GM12865 (cell line): ENCODE measurements at places on chromosomes 4 and X.
A peak's percentile ranks its signal among the peaks of the same experiment; 100 is the strongest.

DNA sequence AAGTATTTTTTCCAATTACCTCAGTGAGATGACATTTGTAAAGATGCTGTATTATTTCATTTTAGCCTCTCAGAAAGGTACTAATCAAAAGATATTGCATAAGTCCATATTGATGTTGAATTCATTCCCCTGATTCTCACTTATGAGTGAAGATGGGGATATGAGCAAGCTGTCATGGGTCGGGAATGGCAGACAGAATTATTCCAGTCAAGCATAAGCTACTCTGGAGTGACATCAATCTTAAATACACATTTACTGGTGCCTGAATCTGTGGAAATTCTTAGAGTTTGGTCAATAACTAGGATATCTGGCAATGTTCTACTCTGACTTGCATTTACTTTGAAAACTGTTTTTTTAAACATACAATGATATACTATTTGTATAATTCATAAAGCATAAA, 283.8 kb upstream of the PCDH7 start:
- no peak for DNase-seq

DNA sequence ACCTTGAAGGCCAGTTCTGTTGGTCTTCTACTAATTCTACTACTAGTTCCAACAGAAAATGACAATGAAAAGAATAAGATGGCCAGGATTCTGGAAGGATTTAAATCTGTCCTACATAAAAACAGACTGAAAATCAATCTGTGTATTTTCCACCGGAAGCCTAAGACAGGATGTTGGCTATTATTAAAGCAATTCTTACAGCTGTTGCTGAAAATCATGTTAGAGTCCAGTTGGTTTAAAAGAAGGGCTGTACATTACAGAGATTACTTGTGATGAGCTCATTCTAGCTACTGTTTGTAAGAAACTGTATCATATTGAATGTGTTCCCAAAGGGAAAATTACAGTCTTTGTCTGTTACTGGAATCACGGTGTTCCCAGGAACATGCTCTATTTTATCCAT, 54.8 kb upstream of the MAGEB16 start:
- no peak for DNase-seq

GRCh38 chr4:71133491-71133890, 140.0 kb downstream of the DCK start:
- no peak for DNase-seq

GRCh38 chrX:146614663-146615478, 194.7 kb upstream of the CXorf51B start:
- no peak for DNase-seq

DNA sequence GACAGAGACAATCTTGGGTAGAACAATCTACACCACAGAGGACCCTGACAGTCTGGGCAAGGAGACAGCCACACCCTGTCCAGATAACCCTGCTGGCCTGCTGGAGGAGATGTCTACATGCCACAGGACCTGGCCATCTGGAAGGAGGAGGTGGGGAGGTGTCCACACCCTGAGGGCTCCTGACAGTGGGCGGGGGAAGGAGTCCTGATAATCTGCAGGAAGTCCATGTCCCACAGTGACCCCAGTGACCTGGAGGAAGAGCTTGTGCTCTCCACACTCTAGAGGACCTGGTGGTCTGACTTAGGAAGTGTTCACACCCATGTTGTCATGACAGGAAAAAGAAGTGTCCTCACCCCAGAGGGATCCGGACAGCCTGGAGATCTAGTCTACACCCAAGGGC, 5.5 kb downstream of the SUV39H1 start:
- DNase-seq = no peak

- no peak for DNase-seq
These were observed 58.7 kb upstream of the GPM6B start for GRCh38 chrX:13875572-13875971.

- no peak for DNase-seq
These were observed 311.0 kb downstream of the CENPC start for GRCh38 chr4:67234296-67234695.

DNA sequence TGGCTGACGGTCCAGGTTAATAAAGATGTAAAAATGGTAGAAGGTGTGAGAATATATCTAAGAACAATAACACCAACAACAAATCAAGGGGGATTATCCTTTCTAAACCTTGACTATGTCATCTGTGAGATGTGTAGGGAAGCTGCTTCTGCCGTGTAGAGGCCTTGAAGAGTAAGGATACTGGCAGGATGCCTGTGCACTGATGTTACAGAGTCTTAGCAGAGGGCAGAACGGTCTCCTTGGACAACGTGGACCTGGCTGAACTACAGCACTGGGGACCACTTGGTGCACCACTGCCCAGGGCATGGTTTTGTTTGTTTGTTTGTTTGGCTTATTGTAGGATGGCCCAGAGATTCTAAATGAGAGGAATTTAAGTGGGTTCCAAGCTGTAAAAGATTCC, 33.5 kb downstream of the GPAT3 start:
- DNase-seq = no peak

DNA sequence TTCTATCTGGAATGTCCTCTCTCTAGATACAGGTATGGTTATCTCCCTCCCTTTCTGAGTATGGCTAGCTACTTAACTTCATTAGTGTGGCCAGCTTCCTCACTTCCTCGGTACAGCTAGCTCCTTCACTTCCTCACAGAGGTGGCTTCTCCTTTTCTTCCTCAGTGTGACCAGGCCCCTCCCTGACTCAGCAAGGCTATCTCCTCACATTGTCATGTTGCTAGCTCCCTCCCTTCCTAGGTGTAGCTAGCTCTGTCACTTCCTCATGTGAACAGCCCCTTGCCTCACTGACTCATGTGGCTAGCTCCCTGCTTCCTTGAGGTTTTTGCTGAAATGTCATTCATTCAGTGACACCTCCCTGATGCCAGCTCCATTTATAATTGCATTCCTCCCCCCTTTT, 67.3 kb upstream of the DDIT4L start:
- DNase-seq = peak; percentile 1

GRCh38 chrX:113741744-113742143, 842.1 kb upstream of the HTR2C start:
- peak; percentile 17 for DNase-seq

DNA sequence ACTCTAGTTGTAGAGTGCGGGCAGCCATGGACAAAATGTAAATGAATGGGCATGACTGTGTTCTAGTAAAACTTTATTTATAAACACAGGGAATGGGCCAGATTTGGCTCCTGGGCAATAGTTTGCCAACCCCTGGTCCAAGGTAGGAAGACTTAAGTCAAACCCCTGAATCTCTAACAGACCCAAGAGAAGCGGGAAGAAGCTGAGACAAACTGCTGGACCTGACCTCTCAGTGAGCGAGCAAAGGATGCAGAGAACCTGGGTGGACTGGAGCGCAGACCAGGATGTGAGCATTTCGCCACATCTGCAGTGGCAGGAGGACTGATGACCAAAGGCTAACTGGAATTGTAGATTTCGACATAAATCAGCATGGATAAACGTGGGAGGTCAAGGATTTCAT, 201.6 kb downstream of the STIM2 start:
- no peak for DNase-seq

DNA sequence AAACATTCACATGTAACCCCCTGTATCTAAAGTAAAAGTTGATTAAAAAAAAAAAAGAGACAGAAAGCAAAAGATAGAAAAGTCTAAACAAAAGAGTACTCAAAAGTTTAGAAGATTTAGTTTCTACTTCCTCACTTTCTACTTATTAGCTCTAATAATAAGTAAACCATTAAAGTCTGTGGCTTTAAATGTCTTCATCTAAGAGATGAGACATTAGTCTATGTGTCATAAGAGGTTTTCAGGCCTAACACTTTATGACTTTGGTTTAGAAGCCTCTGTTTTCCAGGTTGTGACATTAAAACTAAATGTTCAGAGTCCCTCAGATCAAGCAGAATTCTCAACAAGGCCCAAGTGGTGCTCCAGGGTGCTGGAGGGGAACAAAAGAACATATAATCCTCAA, 42.2 kb upstream of the GUCY1A1 start:
- DNase-seq = no peak

GRCh38 chr4:10803713-10804343, 119.3 kb upstream of the CLNK start:
- no peak for DNase-seq

- DNase-seq = peak; percentile 59
These were observed 18.2 kb downstream of the PTTG2 start for GRCh38 chr4:37978248-37978924.

DNA sequence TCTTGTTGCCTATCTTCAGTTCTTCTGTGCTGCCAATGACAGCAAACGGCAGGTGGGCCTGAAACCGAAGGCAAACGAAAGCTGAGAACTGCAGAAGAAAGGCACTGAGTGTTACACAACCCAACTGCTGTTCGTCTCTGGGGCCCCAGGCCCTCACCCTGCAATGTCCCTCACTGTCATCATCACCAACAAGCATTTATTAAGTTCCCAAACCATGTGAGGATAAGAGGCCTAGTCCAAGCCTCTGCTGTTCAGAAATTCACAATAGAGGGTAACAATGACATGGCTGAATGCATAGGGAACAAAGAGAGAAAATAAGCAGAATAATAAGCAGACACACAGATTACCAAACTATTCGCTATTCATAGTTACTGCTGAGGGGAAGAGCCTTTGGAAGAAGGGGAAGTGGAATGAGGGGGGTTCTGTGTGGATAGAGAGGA, 34.5 kb upstream of the NKRF start:
- no peak for DNase-seq

DNA sequence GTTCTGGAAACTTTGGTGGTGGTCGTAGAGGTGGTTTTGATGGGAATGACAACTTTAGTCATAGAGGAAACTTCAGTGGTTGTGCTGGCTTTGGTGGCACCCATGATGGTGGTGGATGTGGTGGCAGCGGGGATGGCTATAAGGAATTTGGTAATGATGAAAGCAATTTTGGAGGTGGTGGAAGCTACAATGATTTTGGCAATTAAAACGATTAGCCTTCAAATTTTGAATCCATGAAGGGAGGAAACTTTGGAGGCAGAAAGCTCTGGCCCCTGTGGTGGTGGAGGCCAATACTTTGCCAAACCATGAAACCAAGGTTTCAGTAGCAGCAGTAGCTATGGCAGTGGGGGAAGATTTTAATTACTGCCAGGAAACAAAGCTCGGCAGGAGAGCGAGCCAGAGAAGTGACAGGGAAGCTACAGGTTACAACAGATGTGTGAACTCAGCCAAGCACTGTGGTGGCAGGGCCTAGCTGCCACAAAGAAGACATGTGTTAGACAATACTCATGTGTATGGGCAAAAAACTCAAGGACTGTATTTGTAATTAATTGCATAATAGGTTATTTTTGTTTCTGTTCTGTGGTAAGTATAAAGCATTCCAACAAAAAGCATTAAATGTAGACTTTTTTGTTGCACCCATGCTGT, 23.2 kb upstream of the SOD3 start:
- no peak for DNase-seq

GRCh38 chr4:48939785-48940184, 33.2 kb upstream of the OCIAD2 start:
- no peak for DNase-seq

- no peak for DNase-seq
These were observed 100.0 kb upstream of the EOLA2 start for GRCh38 chrX:150038315-150038714.

GRCh38 chr4:86181585-86181984, 178.3 kb downstream of the MAPK10 start:
- no peak for DNase-seq

- DNase-seq = no peak
These were observed 154.3 kb upstream of the GIMD1 start for GRCh38 chr4:106522839-106523238.

GRCh38 chr4:184983672-184984356, 34.5 kb upstream of the HELT start:
- DNase-seq = peak; percentile 81

- DNase-seq = peak; percentile 41
These were observed 2.7 kb upstream of the ATP10D start for GRCh38 chr4:47482326-47482725.

- no peak for DNase-seq
These were observed 5.2 kb downstream of the ALB start for GRCh38 chr4:73409012-73409862.

GRCh38 chr4:186676531-186677161, 47.0 kb downstream of the FAT1 start:
- no peak for DNase-seq

DNA sequence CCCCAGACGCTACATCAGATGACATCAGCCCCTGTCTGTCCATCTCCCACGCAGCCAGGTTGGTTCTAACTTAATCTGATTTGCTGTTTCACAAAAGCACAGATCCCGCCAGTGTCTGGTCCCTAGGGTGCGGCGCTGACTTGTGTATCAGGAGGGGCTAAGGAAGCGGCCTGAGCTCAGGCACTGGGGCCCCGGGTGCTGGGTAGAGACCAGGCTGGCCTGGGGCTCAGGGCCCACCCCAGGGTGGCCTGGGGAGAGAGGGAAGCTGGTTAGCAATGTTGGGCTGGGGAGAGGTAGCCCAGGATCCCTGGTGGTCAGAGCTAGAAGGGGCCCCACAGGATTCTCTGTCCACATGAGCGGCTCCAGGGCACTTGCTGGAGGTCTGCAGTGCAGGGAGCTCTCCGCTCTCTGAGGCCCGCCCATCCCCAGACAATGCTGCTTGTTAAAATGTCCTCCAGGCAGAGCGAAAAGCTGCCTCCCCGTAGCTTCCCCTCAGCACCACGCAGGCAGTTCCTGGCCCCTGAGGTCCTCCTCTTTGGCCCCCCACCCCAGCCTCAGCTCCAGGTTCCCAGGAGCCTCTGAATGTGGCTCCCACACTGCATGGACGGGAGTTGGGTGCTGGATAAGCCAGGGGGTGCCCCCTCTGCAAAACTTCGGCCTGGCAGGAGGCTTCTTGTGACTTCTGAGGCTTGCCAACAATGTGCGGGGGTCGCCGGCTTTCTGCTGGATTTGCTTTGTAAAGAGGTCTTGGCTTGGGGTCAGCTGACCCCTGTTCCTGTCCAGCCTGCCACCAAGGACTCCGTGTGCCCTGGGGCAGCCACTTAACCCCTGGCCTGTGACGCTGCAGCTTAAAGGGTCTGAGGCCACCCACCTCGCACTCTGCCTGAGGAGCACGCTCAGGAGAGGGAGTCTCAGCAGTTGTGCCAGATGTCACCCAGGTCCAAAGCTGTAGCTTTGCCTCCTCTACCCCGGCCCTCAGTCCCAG, 112.9 kb downstream of the CPZ start:
- no peak for DNase-seq

DNA sequence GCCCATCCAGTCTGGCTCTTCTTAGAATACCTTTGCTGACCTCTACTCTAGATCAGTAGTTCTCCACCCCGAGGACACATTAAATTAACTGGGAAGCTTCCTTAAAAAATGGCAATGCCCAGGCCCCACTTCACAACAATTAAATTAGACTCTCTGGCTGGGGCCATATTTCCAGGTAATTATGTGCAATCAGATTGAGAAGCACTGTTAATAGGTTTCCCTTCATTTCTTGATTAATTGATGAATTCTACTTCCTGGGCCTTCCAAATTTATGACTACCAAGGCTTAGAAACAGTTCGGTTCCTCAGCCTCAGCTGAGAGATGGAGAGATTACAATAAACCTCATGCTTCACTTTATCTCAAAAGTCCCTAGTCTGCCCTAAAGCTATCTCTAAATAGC, 71.7 kb upstream of the LIMCH1 start:
- DNase-seq = no peak

GRCh38 chr4:66097218-66097617, 426.9 kb upstream of the EPHA5 start:
- DNase-seq = no peak

GRCh38 chrX:10944136-10944885, 166.8 kb upstream of the HCCS start:
- no peak for DNase-seq
